ENCODE measurements at places on chromosomes 3 and 15. TPM values are rescaled to one million over a fixed set of nuclear protein-coding genes. Genes with fewer than 3 reads are reported as not detected.

GRCh38 chr3:126313166-126313565 is 44.0 kb downstream of the KLF15 start:
- no peak for DNase-seq

- DNase-seq: no peak
These were observed 81.8 kb downstream of the USP13 start for GRCh38 chr3:179734497-179735281.

The KIF7 gene
- total RNA-seq: 0.22 TPM

DNA sequence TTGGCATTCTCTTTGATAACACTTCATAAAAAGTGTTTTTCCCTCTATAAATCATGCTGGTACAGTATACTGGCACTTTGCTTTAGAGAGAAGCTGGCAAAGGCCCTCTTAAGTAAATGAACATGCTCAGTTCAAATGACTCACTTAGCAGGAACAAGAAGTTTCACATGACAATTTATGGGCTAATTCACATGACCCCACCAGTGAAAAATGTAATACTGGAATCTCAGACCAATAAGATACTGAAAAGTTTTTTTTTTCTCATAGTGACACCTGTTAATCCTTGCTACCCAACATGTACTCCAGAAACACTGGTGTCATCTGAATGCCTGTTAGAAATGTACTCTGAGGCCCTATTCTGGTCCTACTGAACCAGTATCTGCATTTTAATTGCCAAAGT is 13.9 kb downstream of the BTBD1 start:
- DNase-seq: no peak

The PAQR5 gene
- not detected for total RNA-seq

DNA sequence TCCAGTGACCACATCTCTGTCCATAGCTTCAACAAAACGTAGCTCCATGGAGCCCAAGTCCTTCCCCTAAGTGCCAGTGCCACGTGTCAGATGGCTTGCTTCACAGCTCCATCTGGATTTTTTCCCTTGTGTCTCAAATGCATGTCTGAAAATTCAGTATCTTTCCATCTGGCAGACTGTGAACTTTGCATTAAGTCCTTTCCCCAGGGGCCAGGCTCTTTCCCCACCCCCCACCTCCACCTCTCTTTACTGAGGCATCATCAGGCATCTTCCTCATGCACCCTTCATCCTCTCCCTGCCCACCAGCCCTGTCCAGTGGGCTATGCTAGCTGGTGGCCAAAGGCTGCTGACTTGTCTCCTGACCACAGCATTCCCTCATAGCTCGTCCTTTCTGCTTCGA is 53.7 kb downstream of the PDIA5 start:
- no peak for DNase-seq

DNA sequence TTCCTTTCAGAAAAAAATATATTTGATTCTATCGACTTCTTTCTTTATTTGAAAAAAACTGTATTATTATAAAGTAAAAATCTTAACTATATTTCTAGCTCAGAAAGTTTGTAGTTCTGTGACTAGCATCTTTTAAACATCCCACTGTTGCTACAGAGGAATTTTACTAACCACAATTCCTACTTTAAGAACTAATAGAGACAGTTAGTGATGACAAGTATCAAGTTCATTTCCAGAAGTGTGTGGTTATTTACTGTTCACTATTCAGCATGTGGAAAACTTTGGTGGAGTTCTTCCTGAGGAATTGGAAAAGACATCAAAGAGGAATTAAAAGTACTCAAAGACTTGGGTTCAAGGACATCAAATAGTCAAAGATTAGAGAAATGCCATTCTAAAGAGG is 524.1 kb upstream of the CBLB start:
- DNase-seq: no peak

The GRAMD1C gene
- 12.2 TPM for total RNA-seq

Measured in activated B cell treated with CpG ODN at 0.5 μM for 24 hours (primary cell).